ENCODE measurements at places on chromosomes 6 and 20.
A peak's percentile ranks its signal among the peaks of the same experiment; 100 is the strongest.

DNA sequence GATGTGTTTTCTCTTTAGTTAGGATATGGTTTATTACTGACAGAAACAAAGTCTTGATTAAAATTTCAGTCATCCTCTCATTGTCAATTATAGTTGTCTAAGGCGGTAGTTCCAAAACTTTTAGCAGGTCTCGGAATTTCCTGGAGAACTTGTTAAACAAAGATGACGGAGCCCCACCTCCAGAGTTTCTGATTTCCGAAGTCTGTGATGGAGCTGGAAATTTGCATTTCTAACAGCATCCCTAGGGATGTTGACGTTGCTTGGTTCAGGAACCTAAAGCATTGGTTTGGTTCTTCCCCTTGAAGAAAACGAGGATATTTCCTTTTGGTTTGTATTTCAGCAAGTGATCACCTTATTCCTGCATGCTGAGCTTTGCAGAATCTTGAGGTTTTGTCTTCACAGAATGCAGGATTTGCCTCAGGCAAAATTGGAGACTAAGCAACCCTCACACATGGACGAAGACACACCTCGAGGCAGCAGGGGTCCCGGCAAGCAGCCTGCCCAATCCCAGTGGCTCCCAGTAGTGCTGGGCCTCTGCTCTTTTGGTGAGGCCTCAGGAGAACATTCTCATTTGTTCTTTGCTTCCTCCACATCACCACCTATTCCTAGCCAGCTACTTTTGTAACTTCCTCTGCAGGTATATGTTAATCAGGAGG is 187.1 kb upstream of the PHACTR1 start:
- DNase-seq: no peak

DNA sequence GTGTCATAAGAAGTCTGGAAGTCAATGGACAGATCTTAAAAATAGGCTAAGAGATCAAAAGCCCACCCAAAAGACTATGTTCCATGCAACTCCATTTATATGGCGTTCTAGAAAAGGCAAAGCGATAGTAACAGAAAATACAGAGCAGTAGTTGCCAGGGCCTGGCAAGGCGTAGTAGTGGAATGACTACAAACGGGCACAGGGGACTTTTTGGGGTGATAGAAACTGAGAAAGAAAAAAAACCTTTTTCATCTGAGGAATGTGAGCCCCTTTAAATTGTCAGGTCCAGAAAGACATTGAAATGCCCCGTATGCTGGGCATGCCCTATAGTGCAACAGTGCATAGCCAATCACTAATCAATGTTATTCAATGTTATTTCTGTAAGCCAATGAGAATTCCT is 47.2 kb upstream of the FAM50B start:
- no peak for DNase-seq

DNA sequence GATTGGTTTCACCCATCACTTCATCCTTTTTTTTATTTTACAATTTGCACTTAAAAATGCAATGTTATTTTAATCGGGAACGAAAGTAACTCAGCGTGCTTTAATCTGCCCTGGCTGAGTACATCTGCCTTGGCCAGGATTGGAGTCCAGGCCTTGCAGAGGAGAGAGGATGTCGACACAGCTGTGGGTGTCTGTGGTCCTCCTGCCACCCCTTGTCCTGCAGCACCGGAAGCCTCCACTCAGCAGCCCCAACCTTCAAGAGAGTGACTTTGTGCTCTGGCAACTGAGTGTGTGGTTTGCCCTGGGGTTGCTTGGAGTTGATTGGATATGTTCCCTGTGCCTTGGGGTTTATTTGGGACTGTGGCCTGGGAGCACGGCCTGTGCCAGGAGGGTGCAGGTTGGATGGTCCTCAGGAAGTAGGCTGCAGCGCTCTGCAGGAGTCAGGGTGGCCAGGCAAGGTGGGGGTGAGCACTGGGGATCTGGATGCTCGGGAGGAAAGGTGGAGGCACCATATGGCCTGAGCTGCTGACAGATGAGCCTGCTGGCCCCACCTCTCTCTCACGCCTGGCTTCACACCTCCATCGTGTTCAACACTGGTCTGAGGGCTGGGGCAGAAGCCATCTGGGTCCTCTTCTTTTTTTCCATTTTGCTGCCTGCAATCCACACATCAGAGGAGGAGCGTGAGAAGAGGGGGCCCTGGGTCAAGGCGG is 4.3 kb downstream of the MYT1 start:
- no peak for DNase-seq

GRCh38 chr6:100152201-100152600 is 158.2 kb upstream of the MCHR2 start:
- no peak for DNase-seq

GRCh38 chr20:16378712-16379370 is 194.4 kb downstream of the KIF16B start:
- no peak for DNase-seq

DNA sequence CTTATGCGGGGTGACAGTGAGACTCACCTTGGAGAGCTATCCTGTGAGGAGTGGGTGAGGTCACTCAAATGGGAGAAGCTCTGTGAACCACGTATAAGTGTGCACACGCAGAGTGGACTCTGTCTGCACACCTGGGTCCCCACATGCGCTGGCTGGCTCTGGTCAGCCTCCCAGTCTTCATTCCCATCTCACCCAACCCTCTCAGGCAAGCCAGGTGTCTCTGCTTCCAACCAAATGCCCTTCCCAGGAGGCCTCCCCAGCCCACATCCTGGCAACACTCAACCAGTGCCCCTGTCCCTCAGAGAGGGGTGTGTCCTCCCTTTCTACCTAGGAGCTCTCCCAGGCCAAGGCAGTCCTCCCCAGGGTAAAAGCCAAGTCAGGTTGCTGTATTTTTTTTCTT is 8.0 kb upstream of the PI16 start:
- no peak for DNase-seq

GRCh38 chr6:92196325-92196724 is 1223.0 kb downstream of the EPHA7 start:
- no peak for DNase-seq

DNA sequence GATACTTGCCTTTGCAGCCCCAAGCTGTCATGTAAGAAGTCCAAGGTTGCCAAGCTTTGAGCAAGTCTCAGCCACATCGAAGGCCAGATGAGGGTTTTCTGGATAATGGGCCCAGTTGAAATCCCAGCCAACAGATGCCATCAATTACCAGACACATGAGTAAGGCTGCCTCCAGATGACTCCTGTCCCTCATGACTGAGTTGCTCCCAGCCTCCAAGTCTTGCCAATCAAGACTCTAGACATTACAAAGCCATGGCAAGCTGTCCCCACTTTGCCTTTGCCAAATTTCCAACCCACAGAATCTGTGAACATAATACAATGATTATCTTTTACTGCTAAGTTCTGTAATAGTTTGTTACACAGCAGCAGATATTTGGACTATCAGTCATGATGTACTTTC is 76.8 kb upstream of the ARMC2 start:
- DNase-seq: no peak

DNA sequence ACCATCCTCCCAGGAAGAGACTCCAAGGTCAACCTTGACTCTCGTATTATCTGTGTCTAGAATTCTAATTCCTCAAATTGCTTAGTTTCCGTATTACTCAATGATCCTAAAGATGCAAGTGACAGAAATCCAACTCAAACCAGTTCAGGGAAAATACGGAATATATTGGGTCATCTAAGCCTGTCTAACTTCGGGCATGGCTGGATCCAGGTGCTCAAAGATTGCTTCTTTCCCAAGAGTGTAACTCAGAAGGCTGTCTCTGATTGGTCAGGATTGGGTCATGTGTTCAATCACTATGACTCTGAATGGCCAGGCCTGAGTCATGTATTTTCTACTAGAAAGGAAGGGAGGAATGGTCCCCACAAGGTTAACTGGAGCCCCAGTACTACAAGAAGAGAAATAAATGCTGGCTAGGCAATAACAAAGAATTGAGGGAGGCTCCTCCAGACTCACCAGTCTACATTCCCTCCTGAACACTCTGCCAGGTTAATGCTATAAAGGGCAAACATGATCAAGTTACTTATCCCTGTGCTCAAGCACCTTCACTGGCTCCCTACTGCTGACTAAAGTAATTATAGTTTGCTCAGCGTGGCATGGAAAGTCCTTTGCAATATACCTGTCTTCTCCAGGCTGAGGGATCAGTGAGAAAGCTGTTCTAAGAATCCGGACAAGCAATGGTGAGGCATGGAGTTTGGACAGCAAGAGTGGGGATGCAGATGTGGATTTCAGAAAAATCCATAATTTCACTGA is 15.4 kb upstream of the PREX1 start:
- DNase-seq: no peak

DNA sequence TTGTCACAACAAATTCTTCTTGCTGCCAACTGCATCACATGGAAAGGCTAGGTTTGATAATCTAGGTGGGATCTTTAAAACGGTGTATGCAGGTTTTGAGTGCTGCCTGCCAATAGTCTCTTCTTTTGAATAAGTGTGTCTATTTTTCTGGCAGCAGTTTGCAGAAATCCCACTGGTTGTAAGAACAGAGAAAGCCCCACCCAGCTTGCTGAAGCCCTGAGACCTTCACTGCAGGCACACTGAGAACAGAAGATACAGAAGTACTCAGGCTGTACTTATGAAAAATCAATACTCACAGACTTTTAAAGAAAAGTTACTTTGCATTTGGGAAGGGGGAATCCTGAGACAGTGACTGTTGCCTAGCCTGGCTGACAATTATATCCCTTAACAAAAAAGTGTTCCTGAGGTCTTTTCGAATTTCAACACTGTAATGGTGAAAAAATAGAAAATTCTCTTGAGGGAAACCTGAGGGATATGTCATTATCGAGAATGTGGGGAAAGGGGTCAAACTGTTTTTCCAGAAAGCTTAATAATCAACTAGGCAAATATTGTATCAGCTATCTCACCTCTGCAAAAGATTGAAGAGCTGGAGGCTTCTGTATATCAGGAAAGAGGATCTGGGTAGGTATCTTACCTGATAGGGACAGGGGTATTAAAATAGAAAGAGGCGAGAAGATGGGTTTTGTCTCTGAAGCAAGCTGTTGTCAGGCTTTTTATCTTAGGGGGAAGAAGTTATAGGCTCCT is 199.9 kb downstream of the LRFN2 start:
- no peak for DNase-seq

DNA sequence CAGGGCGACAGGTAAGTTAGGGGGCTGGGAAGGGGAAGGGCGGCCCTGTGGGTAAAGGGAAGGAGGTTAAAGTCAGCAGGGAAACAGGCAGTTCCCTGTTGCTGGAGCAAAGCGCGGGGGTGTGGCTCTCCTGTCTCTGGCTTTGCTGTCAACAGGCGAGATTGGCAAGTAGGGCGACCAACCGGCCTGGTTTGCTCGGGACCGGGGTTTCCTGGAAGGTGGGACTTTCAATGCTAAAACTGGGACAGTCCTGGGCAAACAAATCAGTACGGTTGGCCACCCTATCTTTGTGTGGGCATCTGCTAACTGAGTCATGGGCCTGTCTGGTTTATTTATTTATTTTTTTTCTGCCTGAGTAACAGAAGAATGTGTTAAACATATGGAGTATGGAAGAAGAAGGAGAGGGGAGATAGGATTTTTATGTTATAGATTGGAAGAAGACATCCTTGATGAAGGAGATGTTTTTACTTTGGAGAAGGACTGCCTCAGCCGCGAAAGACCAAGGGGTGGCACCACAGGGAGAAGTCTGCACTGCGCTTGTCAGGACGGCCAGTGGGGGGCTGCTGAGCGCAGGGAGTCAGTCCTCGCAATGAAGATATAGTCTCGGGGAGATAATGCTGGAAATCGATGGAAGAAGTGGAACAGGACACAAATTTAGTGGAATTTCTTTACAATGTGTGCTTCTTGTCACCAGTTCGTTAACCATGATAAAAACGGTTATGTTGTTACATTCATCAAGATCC is 43.4 kb upstream of the ESR1 start:
- DNase-seq: no peak

- DNase-seq: peak; percentile 12
These were observed 27.9 kb upstream of the RTF2 start for GRCh38 chr20:56440346-56441007.

- DNase-seq: no peak
These were observed 28.0 kb downstream of the PSMG4 start for GRCh38 chr6:3286641-3287171.

GRCh38 chr6:114108119-114109002 is 137.4 kb upstream of the HDAC2 start:
- DNase-seq: no peak

- DNase-seq: no peak
These were observed 5.9 kb upstream of the NOX3 start for GRCh38 chr6:155461556-155461955.

- no peak for DNase-seq
These were observed 219.2 kb upstream of the SGK1 start for GRCh38 chr6:134537146-134537555.

- DNase-seq: no peak
These were observed 9.6 kb downstream of the ABHD12 start for GRCh38 chr20:25380945-25381614.

GRCh38 chr6:6332811-6333244 is 12.4 kb upstream of the F13A1 start:
- DNase-seq: no peak

DNA sequence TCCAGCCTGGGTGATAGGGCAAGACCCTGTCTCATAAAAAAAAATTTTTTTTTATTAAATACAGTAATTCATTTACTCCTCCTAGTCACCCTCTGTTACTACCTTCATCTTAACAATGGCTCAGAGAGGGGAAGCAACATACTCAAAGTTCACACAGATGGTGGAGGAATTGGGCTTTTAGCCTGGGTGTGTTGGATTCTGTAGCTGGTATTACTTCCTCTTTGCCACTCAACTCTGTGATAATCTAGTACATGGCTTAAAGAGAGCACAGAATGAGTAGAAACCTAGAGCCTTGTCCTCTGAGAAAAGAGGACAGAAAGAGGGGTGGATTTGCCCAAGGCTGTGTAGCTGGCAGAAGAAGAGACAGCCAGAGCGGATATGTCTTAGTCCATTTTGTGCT is 96.6 kb downstream of the DLGAP4 start:
- DNase-seq: no peak

DNA sequence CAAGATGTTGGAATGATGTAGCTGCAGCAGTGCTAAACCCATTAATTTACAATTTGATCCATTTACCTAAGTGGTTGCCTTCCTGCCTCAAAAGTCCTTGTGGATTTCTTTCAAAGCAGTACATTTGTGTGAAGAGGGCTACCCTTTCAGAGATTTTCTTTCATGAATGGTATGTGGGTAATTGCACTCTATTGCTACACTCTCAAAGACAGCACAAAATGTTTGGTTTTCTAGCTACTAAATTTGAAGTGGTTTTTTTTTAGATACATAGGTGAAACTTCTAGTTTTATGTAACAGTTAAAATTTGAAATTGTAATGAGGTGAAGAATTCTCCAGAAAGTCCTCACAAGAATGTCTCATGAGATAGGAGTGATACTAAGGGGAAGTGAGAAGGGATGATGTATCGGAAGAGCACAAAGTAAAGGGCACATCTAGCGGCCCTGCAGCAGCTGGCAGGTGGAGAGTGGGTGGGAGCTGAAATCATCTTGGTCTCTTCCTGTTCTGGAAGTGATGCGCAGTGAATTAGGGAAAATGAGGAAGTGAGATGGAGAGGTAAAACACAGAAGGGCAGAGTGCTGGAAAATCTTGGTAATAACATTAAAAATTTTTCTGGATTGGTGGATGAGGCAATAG is 236.8 kb upstream of the MAN1A1 start:
- DNase-seq: no peak

DNA sequence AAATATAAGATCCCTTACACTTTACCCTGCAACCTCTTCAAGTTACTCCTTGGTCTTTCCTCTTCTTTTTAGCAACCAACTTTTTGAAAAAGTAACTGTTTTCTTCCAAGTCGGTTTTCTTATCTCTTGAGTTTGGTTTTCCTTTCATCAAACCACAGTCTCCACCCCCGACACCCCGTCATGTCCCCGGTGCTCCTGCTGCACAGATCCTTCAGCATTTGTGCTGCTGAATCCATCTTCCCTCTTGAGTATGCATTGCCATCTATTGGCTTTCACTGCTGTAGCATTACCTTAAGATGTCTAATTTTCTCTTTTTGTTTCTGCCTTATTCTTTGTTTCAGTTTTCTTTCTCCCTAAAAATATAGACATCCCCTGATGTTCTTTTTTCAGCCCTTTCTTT is 11.9 kb upstream of the TNFRSF21 start:
- no peak for DNase-seq

All from activated CD4-positive, CD25-positive, alpha-beta regulatory T cell treated with anti-CD3 and anti-CD28 coated beads, Interleukin-2, amount 50 U/mL, for 16 hours (primary cell).